ENCODE measurements at places on chromosomes 1 and 21.

- DNase-seq, result no peak
Observed at GRCh38 chr1:53913352-53914033, 19.5 kb downstream of the DIO1 start.

- DNase-seq, result no peak
Observed at GRCh38 chr1:172485626-172486025, 41.8 kb upstream of the PIGC start.

DNA sequence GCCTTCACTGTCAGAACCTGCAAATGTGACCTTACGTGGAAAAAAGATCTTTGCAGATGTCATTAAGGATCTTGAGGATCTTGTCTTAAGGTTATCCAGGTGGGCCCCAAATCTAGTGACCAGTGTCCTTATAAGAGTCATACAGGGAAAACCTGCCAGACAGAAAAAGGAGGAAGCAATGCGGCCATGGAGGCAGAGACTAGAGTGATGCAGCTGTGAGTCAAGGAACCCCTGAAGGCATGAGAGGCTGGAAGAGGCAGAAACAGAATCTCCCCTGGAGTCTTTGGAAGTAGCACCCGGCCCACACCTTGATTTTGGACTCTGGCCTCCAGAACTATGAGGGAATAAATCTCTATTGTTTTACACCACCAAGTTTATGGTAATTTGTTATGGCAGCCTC lies 36.5 kb upstream of the DNASE2B start:
- DNase-seq, result no peak

- no peak for DNase-seq
Observed at GRCh38 chr1:157001304-157001703, 44.2 kb downstream of the ARHGEF11 start.

DNA sequence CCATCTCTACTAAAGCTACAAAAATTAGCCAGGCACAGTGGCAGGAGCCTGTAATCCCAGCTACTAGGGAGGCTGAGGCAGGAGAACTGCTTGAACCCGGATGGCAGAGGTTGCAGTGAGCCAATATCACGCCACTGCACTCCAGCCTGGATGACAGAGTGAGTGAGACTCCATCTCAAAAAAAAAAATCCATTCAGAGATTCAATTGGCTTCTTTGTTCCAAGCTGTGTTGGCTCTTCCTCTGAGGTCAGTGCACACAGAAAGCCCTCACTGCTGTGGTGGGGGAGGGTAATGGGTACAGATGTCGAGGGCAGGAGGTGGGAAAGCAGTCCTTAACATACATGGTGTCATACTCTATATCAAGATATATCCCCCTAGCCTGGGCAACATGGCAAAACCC lies 14.7 kb downstream of the TIE1 start:
- no peak for DNase-seq

All from neural crest cell (in vitro differentiated cells).